ENCODE measurements at places on chromosomes 5 and 9.

- DNase-seq, result no peak
These were observed 94.5 kb upstream of the FER start for GRCh38 chr5:108653201-108653600.

- DNase-seq, result no peak
These were observed 5.2 kb upstream of the ARRDC3 start for GRCh38 chr5:91388362-91388761.

DNA sequence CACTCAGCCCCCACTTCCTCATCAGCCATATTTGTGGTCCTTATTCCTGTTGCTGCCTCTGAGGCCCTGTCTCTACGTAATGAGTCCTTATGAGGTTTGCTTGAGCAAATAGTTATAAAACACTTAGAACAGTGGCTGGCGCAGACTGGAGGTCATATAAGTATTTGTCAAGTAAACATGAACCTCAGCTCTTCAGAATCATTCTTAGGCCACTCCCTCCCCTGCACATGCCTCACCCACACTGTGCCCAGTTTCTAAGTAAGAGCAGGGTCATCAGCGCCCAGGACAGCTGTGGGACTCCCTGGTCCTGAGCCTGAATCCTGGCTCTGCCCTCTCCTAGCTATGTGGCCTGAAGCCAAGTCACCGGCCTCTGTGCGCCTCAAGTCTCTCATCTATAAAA, 4.0 kb downstream of the ST6GALNAC4 start:
- DNase-seq, result no peak

DNA sequence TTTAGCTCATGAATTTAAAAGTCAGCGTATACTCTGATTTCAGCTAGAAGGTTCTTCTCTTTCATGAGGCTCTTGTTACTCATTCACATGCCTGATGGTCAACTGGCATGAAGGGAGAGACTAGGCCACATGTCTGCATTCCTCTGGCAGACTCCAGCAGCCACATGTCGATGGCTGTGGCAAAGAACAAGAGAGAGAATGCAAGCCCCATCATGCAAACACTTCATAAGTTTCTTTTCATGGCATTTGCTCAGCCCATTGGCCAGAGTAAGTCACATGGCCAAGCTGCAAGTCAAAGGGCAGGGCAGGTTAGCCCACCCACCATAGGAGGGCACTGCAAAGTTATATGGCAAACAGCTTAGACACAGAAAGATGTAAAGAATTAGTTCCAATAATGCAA, 5.4 kb downstream of the KCNV2 start:
- DNase-seq, result no peak

DNA sequence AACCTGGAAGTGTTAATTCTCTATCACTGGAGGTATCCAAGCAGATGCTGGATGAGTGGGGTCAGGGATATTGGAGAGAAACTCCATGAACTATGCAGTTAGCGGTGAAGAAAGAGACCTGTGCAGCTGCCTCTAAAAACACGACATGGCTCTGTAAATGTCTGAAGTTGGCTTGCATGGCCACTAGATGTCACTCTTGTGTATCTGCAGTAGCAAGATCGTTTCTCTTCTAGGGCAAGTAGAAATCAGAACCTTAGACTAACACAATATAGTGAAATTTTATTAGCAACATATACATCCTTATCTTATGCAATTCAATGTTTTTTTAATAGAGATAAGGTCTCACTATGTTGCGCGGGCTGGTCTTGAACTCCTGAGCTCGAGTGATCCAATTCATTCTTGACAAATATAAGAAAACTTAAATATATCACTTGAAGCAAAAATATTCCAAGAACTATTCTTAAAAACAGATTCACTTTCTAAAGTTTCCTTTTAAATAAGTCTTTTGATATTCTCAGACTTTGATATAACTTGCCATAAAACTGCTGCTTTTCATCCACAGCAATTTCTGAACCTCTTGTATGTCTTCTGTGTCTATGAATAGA, 2.9 kb downstream of the OR2S2 start:
- DNase-seq, result no peak

GRCh38 chr9:89477384-89477783, 20.5 kb downstream of the SEMA4D start:
- no peak for DNase-seq

- DNase-seq, result no peak
These were observed 14.7 kb downstream of the MTMR12 start for GRCh38 chr5:32298059-32298415.

- DNase-seq, result no peak
These were observed 62.6 kb upstream of the C6 start for GRCh38 chr5:41275813-41276512.

DNA sequence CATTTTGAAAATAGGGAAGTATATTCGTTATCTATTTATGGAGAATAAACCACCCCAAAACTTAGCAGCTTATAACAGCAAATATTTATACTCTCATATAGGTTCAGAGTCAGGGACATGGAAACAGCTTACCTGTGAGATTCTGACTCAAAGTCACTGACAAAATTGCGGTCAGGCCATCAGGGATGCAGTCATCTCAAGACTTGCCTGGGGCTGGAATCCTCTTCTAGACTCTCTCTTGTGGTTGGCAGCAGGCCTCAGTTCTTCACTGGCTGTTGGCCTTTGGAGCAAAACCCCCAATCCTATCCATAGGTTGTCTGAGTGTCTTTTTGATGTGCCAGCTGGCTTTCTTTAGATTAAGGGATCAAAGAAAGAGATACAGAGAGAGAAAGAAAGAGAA, 275.6 kb downstream of the SEC61B start:
- no peak for DNase-seq

DNA sequence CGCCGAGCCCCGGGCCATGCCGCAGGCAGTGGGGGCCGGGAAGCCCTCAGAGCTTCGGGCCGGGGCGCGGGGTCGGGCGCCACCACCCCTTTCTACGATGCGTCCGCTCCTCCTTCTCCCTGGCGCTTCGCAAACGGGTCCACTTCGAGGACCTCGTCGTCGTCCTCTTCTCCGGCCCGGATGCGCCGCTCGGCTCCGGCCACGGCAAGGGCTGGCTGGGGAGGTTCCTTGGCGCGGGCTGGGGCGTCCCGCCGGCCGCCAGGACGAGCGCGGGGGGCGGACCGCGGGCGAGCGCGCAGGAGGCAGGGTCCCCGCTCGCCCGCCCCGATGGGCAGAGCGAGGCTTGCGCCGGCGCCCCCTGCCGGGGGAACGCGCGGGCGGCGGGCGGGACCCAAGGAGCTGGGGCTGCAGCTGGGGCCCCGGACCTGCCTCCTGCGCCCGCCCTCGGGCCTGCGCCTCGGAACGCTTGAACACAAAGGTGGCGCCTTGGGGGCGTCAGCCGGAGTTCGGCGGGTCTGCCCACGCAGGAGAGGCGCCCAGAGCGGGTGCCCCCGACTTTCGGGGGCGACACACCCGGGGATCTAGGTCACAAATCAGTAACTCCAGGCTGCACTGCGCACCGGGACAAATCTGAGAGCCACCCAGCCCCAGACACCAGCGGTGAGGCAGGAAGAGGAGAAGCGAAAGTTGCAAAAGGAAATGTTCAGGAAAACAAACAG, at the start of gene ROR2:
Gene ROR2, minus strand, starts transcription at position 283 of the 719 bp plus-strand sequence.
- DNase-seq, result no peak

DNA sequence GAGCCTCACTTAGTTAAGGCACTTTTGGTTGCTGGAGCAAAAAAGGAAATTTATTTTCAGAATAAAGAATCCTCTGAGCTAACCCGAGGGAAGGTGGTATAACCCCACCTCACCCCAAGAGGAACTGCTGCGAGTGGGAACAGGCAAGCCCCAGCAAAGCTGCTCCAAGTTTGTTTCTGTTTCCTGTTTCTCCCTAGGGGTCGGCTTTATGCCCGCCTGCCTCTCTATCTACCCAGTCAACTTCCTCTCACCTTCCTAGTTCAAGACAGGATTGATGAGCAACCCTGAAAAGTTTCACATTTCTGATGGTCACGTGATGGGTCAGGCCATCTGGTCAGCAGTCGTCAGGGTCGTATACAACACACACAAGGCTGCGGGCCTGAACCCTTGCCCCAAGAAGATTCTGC, 31.1 kb downstream of the TRIO start:
- DNase-seq, result no peak

GRCh38 chr5:58072300-58072965, 387.5 kb downstream of the PLK2 start:
- no peak for DNase-seq

DNA sequence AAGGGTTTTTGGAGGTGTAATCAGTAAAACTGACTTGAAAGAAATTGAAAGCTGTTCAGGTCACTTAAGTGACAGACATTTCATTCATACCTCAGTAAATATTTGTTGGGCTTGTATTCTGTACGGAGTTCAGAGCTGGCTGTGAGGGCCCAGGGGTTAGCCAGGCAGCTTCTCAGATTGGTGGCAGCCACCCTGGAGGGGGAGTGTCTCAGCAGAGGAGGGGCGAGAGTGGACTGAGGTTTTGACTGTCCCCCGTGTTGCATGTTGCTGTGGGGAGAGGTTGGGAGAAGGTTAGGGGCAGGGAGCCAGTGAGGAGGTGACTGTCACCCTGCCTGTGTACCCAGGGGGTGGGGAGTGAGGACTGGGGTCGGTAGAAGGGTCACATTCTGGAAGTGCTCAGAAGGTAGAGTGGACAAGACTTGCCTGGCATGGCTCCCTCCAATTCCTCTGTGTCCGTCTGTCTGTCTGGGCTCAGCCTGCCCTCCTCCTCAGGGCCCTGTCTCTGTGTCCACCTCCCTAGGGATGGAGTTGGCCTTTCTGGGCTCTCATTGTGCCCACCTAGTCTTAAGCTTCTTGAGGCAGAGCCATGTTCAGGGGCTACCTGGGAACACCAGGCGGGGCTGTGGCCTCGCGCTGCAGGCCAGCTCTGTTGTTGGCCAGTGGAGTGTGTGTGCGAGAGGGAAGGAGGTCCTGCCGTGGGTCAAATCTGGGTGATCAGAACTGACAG, 4.4 kb downstream of the PHF2 start:
- no peak for DNase-seq

- no peak for DNase-seq
These were observed 502.5 kb downstream of the RASEF start for GRCh38 chr9:82560457-82560904.

DNA sequence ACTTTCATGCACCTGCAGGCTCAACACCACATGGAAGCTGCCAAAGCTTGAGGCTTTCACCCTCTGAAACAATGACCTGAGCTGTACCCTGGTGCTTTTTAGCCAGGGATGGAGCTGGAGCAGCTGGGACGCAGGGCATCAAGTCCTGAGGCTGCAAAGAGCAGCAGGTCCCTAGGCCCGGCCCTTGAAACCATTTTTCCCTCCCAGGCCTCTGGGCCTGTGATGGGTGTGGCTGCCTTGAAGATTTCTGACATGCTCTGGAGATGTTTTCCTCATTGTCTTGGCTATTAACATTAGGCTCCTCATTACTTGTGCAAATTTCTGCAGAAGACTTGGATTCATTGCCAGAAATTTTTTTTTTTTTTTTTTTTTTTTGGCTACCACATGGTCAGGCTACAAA, 30.3 kb upstream of the GHR start:
- no peak for DNase-seq

GRCh38 chr5:17233488-17233887, 16.1 kb downstream of the BASP1 start:
- no peak for DNase-seq

DNA sequence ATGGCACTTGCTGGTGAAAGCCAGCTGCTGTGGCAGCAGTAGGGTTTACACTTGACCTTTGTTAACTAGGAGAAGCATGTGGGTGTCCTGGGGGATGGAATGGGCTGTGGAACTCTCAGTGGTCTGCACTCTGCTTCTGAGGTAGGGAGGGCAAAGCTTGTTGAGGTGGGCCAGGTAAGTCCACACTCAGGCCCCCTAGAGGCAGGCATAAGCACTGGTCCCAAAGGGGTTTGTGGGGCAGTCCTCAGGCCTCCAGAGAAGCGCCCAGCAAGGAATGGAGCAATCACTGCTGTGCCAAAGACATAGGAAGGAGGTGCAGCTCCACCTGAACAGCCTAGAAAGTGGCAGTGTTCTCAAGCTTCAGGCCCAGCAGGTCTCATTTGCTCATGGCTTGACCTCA, 34.7 kb downstream of the INSL4 start:
- no peak for DNase-seq

- no peak for DNase-seq
These were observed 173.5 kb downstream of the SLC12A2 start for GRCh38 chr5:128257076-128257475.

DNA sequence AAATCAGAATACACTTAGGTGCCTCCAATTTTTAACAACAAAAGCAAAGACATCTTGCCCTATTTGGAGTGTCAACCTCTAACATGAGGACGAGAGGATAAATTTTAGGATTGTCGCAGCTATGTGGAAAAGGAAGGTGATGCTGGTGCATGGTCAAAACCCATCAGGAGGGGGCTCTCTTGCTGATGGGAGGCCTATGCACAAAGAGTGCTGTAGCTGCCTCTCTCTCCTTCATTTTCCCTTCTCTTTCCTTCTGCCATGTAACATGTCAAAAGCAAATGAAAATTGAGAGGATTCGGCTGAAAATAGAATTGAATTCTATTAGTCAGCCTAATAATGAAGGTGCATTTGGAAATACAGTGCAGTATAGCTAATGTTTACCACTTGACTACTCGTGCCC, 578.7 kb upstream of the ZNF462 start:
- DNase-seq, result no peak

DNA sequence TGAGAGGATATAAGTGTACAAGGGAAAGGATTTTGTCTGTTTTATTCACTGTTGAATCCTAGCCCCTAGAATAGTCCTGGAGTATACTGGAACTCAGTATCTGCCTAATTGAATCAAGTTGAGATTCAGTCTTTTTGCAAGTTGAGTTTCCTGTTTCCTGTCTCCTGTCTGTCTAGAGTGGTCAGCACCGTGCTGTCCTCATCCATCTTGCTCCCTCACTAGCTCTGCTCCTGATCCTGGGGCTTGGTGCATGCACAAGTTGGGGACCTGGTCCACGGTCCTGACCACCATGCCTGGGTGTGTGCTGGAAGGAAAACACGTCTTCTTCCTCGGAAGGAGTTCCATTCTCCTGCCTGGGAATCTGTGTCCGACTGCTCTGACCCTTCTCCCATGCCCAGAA, 3.2 kb downstream of the IL5 start:
- DNase-seq, result no peak

- DNase-seq, result no peak
These were observed 55.5 kb upstream of the DMRT1 start for GRCh38 chr9:785997-786396.

DNA sequence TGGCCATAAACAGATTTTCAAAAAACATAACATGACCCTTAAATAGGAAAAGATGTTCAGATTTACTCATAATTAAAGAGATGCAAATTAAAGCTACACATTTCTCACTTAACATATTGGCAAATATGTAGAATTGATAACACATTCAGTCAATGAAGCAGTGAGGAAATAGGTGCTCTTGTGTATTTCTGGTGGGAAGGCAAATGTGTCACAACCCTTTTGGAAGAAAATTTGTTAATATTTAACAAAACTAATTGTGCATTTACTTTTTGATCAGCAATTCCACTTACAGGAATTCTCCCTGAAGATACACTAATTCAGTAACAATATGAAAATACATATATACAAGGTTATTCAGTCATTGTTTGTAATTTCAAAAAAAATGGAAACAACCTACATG, 68.1 kb downstream of the FBXW11 start:
- no peak for DNase-seq
